ENCODE measurements at places on chromosomes 13 and 19.

DNA sequence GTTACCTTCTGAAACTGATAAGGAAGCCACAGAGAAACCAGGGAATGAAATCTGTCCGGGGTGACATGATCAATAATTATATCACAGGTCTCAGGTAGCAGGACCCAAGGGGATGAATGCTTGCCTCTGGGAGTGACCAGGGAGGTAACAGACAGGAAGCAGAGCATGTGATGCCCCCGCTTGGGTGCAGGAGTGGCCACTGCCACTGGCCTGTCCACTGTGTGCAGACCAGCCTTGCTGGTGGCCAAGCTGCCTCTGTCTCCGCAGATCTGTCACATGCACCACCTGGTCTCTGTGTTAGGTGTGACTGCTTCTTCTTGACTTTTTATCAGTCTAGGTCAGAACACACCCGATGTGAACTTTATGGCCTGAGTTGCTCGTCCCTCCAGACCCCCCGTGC, 71.8 kb downstream of the PEPD start:
- no peak for DNase-seq

DNA sequence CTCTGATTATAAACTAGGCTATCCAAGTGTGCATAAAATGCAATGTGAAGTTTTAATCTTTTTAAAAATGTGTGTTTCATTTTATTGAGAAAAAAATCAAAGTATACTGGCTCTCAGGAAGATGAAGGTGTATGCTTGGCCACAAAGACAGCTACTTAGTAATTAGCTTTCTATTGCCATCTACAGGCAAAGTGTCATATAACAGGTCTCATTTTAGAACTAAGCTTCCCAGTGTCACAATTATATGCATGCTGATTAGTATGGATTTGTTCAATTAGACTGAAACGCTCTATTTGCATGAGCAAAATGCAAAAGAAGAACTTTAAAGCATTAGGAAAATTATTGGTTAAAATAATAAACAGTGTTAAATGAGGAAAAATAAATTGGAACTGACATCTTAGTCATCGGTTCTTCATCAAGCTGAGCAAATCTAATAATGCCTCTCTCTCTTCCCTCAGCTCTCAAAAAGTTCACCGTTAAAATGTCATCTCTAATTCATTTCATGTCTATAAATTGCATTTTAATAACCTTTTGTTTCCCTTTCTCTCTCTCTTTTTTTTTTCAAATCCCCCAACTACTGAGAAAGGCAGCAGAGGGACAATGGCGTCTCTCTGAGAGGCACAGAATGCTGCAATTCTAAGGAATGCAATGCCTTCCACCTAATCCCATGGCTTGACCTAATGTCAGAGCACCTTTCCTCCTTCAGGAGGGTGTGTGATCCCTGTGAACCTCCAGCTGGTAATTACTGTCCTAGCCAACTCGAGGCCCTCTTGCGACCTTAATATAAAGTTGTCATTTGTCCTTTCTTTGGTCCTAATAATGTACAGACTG, 313.1 kb upstream of the MAB21L1 start:
- peak; percentile 68 for DNase-seq

- peak; percentile 78 for DNase-seq
Observed at GRCh38 chr13:49812812-49813211, 20.3 kb upstream of the KPNA3 start.

- DNase-seq = no peak
Observed at GRCh38 chr13:85528491-85529217, 270.6 kb downstream of the SLITRK6 start.

DNA sequence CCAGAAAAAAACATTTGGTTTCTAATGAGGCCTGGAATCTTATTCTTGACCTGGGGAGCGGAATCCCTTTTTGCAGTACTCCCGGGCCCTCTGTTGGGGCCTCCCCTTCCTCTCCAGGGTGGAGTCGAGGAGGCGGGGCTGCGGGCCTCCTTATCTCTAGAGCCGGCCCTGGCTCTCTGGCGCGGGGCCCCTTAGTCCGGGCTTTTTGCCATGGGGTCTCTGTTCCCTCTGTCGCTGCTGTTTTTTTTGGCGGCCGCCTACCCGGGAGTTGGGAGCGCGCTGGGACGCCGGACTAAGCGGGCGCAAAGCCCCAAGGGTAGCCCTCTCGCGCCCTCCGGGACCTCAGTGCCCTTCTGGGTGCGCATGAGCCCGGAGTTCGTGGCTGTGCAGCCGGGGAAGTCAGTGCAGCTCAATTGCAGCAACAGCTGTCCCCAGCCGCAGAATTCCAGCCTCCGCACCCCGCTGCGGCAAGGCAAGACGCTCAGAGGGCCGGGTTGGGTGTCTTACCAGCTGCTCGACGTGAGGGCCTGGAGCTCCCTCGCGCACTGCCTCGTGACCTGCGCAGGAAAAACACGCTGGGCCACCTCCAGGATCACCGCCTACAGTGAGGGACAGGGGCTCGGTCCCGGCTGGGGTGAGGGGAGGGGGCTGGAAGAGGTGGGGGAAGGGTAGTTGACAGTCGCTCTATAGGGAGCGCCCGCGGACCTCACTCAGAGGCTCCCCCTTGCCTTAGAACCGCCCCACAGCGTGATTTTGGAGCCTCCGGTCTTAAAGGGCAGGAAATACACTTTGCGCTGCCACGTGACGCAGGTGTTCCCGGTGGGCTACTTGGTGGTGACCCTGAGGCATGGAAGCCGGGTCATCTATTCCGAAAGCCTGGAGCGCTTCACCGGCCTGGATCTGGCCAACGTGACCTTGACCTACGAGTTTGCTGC, at the start of gene ICAM4:
Gene ICAM4, plus strand, starts transcription at position 153 of the 935 bp plus-strand sequence. Its CDS starts 58 bp downstream, at position 211.
- no peak for DNase-seq

DNA sequence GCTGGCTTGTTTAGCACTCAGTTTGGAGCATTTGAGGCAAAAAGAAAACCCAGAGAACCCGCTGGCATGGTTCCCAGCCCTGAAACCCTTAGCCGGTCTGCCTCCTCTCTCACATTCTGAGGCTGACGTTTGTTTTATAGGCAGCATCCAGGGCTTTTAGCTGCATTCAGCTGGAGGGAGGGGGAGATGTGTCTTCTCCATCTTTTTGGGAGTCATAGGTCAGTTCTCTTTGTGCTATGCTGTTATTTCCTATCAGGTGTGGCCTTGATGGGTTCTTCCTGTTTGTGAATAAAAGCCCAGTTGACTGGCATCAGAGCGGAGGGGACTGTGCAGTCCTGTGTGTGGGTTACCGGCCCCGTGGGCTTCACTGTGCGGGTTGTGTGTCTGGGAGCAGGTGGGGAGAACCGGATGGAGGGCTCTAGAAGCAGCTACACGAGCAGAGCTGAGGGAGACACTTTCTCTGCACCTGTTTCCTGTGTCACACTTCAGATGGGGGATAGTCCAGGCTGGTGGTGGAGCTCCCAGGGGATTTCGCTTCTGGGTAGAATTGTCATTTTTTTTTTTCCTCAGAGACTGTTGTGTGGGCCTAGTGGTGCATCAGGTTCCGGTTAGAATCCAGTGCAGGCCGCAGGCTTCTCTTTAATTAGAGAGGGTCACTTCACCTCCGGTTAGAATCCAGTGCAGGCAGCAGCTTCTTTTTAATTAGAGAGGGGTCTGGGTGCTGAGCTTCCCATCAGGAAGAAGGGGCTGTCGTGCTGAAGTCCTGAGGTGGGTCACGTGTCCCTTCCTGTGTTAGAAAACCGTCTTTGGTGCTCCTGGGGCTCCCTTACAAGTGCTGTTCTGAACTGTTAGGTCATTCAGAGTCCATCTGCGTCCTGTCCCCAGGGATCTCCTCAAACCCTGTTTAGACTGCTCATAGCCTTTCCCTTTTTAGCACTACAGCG, 69.6 kb downstream of the ARHGEF7 start:
- DNase-seq = peak; percentile 37

- DNase-seq = no peak
Observed at GRCh38 chr19:46760363-46760762, 14.1 kb upstream of the STRN4 start.

DNA sequence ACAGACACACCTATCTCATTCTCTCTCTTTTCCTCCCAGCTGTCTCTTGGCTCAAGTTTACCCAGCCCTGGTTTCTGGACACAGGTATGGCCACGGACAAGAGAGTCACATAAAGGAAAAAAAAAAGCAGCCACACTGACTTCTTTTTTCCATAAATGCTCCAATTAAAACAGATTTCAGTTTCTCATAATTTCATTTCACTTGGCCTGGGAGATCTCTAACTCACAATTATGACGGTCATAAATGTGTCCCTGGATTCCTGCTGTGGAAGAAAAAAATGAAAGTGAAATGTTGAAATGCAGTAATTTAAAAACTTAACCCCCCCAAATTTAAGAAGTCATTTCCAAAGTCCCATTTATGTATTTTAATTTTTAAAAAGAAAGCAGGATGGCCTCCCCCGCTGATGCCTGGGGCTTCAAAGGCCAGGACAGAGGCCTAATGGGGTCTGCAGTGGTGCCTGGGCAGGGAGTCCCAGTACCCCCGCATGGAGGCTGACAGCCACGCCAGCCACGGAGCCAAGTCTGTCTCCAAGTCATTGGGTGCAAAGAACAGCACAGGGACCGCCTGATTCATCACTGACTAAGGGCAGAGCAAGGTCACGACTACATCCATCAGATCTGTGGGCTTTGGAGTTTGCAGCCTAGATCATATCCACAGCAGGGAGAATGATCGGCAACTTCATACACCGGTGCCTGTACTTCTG, 79.7 kb downstream of the TSHZ3 start:
- no peak for DNase-seq

DNA sequence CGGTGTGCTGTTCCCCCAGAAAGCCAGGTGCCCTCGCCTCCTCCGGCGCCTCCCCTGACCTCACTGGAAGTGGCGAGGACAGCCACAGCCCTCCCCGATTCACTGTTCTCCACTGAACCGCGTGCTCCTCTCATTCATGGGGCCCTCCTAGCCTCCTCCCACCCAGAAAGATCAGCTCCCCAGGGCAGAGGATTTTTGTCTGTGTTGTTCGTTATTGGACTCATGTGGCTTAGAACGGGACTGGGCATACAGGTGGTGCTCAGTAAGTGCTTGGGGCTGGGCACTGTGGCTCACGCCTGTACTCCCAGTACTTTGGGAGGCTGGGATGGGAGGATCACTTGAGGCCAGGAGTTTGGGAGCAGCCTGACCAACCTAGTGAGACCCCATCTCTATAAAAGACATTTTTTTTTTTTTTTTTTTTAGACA, 3.8 kb downstream of the PRTN3 start:
- no peak for DNase-seq

DNA sequence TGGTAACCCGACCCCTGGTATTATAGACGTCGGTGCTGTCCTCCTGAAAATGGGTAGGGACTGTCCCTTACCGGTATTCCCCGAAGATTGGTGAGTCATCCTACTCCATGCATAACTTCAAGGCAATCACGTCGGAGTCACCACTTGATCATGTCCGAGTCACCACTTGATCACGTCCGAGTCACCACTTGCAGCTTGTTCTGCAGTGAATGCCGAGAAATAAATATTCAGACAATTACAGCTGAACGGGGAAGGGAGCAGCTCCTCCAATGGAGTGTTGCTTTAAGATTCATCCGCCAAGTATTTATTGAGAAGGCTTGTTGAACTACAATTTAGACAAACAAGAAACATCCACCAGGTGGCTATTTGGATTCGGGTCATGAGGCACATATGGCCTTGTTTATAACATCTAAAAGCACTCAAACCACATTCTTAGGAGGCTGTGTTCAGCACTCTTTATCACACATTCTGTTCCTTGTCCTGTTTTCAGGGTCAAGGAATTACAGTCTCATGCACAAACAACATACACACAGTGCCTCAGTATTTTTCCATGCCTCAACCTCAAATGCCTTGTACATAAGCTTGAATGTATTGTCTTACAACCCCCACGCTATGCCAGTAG, 43.1 kb downstream of the ZNF726 start:
- no peak for DNase-seq

DNA sequence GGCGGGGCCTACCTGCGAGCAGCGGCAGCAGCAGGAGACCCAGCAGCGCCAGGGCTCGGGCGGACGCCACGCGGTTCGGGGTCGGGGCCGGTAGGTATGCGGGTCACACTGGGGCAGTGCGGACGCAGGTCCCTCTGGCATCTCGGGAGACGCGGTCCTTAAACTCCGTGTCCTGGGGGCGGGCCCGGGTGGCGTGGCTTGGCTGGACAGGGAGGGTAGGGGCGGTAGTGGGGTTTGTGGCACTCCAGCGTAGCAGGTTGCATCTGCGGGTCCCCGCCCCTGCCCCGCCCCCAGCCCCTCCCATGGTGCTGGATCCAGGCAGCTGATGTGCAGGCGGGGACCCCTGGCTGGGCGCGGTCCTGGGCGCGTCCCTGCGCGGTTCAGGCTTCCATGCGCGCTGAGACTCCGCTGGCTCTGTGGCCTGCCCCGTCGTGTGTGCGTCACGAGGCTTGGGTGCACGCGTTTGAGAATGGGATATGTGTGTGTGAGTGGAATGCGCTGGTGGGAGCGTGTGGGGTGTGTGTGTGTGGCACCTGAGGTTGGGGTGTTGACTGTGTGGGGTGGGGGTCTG, 96.1 kb downstream of the WTIP start:
- peak; percentile 44 for DNase-seq

DNA sequence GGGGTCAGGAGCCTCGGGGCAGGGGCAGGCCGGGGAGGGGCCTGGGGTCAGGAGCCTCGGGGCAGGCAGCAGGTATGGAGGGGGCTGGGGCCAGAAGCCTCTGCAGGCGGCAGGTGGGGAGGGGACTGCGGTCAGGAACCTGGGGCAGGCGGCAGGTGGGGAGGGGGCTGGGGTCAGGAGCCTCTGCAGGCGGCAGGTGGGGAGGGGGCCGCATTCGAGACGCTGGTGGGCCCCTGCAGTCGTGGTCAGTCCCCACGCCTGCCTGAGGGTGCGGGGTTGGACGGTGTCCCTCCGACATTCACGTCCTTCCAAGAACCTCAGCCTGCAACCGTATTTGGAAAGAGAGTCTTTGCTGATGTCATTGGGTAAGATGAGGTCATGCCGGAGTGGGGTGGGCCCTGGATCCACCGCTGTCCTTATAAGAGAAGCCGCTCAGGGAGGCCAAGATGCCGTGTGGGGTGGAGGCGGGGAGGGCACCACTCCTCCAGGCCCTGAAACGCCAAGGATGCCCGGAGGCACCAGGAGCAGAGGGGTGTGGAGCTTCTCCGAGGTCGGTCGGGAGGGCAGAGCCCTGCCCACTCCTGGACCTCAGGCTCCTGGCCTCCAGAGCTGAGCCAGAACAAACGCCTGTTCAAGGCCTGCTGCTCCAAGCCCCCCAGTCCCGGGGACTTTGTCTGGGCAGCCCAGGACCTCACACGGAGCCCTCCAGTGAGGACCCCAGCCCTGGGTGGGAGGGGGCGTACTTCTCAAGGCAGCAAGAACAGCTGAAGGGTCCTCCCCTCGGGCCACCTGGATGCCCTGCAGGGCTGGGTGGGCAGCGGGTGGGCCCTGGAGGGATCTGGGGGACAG, 30.1 kb downstream of the PIP5K1C start:
- DNase-seq = no peak
